ENCODE measurements at places on chromosomes 16 and 17. TPM values are rescaled to one million over a fixed set of nuclear protein-coding genes. Genes with fewer than 3 reads are reported as not detected.

- DNase-seq = no peak
Observed at GRCh38 chr17:44132275-44132821, 8.9 kb upstream of the HDAC5 start.

Gene LITAF
- 43.3 TPM for total RNA-seq

DNA sequence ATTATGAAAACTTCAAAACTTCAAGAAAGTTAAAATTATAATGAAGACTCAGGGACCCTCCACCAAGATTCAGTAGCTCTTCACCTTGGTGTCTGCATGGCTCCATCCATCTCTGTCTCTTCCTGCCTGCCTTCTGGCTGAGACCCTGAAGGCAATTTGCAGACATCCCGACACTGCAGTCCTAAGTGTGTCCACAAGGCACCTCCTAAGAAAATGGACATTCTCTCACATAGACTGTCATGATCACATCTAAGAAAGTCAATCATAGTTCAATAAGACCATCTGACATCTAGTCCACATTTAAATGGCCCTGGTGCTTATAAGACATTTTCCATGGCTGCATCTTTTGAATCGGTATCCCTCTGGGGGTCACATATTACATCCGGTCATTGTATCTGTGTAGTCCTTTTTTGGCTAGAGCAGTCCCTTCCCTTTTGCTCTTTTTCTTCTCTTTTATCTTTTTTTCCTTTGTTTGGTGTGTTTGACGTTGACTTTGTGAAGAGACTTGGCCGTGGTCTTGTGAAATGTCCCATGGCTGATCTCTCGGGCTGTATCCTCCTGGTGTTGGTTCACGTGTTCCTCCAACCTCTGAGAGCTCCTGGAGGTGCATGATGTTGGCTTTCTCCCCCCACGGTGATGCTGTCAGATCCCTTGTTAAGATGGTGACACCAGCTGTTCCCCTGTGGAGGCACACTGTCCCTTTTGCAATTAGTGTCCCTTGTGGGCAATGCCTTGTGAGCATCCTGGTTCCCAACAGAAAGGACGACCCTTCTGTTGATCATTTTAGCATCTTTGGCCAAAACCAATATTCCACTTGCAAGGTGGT lies 5.0 kb upstream of the TNFRSF13B start:
- no peak for DNase-seq

DNA sequence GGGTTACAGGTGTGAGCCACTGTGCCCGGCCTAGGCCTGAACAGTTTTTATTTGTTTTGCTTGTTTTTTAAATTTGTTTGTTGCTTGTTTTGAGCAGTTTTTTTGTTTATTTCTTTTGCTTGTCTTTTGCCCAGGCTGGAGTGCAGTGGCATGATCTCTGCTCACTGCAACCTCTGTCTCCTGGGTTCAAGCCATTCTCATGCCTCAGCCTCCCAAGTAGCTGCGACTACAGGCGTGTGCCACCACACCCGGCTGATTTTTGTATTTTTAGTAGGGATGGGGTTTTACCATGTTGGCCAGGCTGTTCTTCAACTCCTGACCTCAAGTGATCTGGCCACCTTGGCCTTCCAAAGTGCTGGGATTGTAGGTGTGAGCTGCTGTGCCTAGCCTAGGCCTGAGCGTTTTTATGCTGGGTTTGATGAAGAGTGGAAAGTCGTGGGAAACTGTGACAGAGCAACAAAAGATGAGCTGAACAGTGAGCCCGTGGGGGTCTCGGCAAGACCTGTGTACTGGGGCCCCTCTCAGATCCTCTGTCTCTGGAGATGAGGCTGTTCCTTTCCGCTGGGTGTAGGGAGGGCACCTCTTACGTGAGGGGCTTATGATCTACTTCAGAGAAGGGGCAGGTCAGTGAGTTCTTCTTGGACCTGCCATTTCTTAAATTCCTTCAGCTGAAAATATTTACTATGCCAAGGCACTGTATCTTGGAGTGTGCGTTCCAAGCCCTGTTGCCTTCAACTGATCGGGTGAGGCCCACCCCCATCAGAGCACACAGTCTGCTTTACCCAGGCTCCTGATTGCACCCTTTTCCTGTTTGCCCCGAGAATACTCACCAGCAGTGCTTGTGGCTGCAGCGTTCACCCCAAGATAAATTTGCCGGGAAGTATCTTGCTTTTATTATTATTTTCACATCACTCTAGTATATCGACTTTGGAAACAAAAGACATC lies 322.1 kb downstream of the SEC14L1 start:
- DNase-seq = no peak

Gene PYDC1
- not detected for total RNA-seq

Gene C16orf46
- not detected for total RNA-seq

Gene TNFSF12
- total RNA-seq = not detected

- DNase-seq = no peak
Observed at GRCh38 chr17:15092762-15093161, 172.4 kb downstream of the PMP22 start.

DNA sequence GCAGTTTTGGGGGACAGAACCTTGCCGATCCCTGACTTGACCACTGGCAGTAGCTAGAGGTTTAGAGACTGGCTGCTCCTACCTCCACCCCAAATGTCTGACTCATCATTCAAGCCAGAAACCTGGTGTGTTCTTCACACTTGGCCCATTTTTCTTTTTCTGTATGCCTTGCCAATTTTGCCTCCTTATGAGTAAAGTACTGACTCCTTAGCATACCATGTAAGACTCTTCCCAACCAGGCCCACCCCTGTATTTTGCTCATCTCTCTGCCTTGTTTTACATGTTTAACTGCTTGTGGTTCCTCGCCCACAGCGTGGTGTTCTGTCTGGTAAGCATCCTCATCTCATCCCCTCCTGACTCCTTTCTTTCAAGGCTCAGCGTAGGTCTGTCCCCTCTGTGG lies 37.9 kb downstream of the NUP88 start:
- peak; percentile 13 for DNase-seq

Gene SLC52A1
- total RNA-seq = not detected

- no peak for DNase-seq
Observed at GRCh38 chr17:55314784-55315491, 50.2 kb downstream of the HLF start.

DNA sequence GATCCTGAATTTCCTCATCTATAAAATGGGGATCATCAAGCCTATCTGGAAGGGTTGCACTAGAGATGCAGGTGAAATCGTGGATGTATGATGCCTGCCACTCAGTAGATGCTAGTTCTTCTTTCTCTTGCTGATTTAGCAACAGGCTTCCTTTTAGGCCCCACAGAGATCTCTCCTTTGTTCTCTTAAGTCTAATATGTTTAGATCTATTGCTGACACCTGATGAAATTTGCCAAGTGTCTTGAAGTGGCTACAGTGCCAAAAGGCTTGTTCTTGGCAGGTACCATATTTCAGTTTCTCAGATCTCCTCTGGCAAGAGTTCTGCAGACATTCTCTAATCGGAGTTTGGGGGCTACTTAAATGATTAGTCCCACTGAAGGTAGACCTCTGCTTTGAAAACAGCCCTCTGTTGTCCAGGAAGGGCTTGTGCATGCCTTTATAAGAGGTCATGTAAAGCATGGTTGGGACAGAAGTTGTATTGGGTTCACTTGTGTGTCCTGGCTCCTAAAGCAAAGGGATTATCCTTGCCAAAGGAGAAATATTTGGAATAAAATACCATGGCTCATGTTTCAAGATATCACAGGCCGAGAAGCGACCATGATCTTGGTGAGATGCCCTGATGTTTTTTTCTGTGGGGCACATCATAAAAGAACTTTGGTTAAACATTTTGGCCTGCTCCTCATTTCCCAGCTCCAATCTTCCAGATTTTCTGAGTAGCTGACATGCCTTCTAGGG lies 234.0 kb downstream of the MSI2 start:
- no peak for DNase-seq

- DNase-seq = no peak
Observed at GRCh38 chr16:84729716-84730320, 30.0 kb downstream of the USP10 start.

DNA sequence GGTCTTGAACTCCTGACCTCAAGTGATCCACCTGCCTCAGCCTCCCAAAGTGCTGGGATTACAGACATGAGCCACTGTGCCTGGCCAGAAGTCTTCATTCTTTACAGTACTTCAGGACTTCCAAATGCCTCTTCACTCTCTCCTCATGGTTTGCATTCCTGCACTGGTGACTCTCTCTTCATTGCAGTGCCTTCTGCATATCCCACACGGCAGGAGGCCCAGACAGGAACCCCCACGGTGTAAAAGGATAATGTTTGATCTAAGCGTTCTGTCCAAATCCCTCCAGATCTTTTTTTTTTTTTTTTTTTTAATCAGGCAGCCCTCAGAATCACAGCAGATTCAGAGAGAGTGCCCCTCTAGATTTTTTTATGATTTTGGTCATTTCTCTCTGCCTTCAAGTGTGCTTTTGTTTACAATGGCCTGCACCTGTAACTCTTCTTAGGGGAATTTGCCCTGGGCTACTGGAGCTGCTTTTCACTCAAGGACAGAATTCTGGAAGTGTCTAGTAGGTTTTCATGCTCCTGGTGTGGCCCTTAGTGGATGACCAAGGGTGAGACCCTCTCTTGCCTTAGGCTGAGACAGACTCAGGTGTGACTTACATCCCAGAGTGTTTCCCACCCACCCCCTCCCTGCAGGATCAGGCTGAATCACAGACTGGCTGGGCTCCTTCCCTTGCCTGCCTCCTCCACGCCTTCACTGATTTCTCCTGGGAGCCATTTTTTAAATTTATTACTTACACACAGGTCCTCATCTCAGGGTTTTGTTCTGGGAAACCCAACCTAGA lies 19.8 kb upstream of the NF1 start:
- DNase-seq = no peak

Gene CHST6
- not detected for total RNA-seq

- DNase-seq = no peak
Observed at GRCh38 chr16:68636818-68637217, 8.3 kb upstream of the CDH3 start.

Gene TAT
- not detected for total RNA-seq

DNA sequence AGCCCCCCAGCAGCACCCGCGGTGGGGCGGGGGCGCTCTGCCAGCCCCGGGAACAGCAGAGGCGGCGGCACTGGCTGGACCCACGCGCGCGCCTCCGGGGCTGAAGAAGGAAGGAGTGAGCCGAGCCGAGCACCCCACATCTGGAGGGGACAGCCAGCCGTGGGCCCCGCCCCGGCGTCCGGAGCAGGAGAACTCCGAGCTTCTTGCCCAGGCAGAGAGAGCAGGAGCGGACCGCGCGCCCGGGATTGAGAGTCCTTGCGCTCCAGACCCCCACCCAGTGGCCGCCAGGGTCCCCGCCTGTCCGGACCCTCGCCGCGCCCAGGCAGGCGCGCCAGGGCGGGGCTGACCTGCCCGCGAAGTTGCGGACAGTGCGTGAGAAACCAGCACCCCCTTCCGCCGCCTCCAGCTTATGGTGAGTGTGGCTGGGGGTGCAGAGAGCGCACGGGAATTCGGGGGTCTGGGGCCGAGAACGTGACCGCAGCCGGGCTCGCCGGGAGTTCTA lies 921.9 kb upstream of the EEF2KMT start:
- peak; percentile 38 for DNase-seq
